Activated CD8-positive, alpha-beta memory T cell treated with anti-CD3 and anti-CD28 coated beads for 1 hour (primary cell): ENCODE measurements at places on chromosomes 16 and 17.

- no peak for DNase-seq
Measured at GRCh38 chr17:33623841-33624240, 330.7 kb upstream of the ASIC2 start.

GRCh38 chr17:81003711-81004475 is 12.3 kb downstream of the CHMP6 start:
- DNase-seq, result no peak

GRCh38 chr16:3509470-3509928 is 8.7 kb downstream of the CLUAP1 start:
- peak; percentile 55 for DNase-seq

- DNase-seq, result no peak
Measured at GRCh38 chr16:73172973-73173709, 125.2 kb upstream of the ZFHX3 start.

DNA sequence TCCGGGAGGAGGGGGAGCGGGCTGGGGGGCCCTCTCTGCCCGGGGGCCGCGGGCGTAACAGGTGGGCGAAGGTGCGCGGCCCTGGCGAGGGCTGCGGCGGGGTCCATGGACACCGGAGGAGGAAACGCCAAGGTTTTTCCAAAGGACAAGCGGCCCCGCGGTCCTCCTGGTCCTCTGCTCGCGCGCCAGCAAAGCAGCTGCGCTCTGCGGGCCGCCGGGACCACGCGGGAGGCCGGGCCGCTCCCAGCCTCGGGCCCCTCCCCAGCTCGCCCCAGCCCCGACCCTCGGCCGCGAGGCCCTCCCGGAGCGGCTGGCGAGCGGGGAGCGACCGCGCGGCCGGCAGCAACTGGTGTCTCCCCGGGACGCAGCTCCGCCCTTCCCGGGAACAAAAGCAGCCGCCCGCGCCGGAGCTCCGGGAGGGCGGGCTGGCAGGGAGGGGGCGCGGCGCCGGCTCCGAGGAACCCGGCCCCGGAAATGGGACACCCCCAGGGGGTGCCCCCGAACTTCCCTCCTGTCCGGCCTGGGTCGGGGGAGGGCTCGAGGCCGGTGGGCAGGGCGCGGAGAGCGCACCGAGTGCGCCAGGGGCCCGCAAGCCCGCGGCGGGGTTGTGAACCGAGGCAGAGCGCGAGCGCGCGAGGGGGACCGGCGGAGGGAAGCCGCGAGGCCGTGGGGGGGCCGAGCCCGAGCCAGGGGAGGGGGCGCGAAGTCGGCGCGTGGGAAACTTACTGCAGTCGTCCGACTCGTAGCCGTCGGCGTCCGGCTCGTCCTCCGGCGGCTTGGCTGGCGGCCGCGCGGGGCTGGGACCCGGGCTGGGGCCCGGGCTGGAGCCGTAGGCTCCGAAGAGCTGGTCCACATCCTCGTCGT is 837 bp downstream of the DOC2B start:
- DNase-seq, result no peak

GRCh38 chr16:78992001-78992400 is 608.5 kb downstream of the MAF start:
- no peak for DNase-seq

GRCh38 chr17:233473-233941 is 52.1 kb upstream of the DOC2B start:
- no peak for DNase-seq

DNA sequence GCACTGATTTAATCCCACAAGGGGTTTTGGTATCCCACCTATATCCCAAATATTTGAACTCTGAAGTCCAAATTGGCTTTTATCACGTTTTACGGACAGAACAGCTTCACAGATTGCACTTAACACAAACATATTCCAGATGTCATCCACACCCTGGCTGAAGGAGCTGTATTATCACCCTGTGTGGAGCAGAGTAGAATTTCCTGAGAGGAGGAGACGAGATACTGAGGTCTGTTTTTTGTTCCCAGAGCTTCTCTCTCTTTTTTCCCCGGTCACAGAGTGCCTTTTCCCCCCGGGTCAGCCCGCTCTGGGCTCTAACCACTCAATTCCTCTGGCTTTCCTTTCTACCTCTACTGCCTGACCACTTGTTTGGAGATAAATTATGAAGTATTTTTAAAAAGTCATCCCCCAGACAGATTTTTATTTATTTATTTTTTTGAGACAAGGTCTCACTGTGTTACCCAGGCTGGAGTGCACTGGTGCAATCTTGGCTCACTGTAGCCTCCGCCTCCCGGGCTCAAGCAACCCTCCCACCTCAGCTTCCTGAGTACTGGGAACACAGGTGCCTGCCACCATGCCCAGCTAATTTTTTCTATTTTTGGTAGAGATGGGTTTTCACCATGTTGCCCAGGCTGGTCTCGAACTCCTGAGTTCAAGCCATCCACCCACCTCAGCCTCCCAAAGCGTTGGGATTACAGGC is 30.7 kb downstream of the DNAH2 start:
- no peak for DNase-seq

GRCh38 chr17:247767-248166 is 66.3 kb upstream of the DOC2B start:
- DNase-seq, result no peak

DNA sequence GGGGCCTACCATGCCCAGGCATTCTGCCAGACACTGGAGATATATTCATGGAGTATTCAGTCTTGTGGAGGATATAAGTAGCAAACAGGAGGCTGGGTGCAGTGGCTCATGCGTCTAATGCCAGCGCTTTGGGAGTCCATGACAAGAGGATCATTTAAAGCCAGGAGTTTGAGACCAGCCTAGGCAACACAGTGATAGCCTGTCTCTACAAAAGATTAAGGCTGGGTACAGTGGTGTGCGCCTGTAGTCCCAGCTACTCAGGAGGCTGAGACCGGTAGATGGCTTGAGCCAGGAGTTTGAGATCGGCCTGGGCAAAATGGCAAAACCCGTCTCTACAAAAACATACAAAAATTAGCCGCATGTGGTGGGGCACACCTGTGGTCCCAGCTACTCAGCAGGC is 37.7 kb upstream of the CDH3 start:
- no peak for DNase-seq

GRCh38 chr16:47829850-47830600 is 325.8 kb downstream of the ABCC12 start:
- no peak for DNase-seq

GRCh38 chr17:511833-512251 is 159.2 kb upstream of the RPH3AL start:
- no peak for DNase-seq
